ENCODE measurements at places on chromosomes 13 and 19.

GRCh38 chr13:72121466-72121865 lies 254.5 kb upstream of the DACH1 start:
- DNase-seq = no peak

DNA sequence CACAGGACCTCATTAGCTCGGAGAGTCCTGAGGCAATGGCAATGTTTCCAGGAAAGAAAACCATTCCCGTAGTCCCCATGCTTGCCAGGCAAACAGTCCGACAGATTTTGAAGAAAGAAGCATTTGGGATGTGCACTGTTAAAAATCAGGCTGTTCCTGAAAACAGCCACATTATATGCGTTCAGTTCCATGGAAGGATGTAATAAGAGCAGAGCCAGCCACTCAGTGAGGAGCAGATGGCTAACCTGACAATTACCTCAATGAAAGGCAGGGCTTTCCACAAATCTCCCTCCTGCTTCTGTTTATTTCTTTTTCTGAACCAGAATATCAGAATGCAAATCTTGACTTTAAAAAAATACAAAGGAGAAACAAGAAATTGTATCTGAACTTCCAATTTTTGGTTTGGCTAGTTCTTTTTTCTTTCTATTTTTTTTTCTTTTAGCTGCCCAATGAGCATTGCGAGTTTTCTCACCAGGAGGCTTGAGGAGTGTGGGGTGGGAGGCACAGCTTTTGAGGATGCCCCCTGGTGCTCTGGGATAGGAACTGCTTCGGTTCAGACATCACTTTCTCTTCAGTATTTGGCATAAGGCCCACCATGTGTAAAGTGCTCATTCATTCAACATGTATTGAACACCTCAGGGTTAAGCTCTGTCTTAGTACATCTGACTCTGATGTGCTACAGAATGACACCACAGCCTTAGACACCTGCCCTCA lies 124.2 kb downstream of the TBC1D4 start:
- peak; percentile 73 for DNase-seq

DNA sequence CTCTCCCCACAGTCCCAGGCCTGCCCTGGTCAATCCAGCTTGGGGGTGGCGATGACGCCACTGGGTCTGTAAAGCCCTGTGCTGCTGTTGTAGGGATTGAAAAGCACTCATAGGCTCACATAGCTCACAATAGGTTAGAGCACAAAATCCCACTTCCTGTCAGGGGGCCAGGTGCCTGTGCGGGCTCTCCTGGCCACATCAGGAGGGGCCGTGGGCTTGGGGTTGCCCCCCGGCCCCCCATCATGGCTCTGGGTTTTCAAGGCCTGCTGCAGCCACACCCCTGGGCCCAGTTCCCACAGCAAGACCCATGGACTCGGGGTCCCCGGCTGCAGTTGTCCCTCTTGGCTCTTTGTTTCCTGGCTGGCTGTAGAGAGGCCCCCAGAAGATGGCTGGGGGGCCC lies 62.9 kb downstream of the SMARCA4 start:
- DNase-seq = no peak

GRCh38 chr13:97875911-97876310 lies 77.6 kb upstream of the IPO5 start:
- no peak for DNase-seq

- no peak for DNase-seq
Observed at GRCh38 chr13:94860981-94861407, 148.6 kb upstream of the SOX21 start.

- peak; percentile 81 for DNase-seq
Observed at GRCh38 chr19:50050406-50051227, 24.8 kb downstream of the ZNF473 start.

GRCh38 chr19:29540114-29540513 lies 14.3 kb downstream of the VSTM2B start:
- DNase-seq = no peak

GRCh38 chr13:78520425-78520824 lies 82.9 kb downstream of the POU4F1 start:
- DNase-seq = no peak

DNA sequence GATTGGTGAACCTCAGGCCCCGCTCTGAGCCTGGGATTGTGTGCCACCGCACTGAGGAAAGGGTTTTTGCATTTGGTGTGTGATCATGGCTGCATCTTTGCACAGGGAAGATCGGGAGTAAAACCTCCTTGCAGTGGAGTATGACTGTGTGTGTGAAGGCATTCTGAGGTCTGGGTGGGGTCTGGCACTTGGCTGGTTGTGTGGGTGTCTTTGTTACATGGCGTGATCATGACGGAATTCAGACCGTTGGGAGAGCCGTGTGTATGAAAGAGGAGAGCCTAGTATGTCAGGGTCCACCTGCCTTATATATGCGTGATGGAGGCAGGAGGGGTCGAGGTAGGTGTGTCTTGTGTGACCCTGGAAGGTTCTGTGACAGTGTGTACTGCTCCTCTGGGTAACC lies 740 bp upstream of the BEST2 start:
- DNase-seq = no peak

DNA sequence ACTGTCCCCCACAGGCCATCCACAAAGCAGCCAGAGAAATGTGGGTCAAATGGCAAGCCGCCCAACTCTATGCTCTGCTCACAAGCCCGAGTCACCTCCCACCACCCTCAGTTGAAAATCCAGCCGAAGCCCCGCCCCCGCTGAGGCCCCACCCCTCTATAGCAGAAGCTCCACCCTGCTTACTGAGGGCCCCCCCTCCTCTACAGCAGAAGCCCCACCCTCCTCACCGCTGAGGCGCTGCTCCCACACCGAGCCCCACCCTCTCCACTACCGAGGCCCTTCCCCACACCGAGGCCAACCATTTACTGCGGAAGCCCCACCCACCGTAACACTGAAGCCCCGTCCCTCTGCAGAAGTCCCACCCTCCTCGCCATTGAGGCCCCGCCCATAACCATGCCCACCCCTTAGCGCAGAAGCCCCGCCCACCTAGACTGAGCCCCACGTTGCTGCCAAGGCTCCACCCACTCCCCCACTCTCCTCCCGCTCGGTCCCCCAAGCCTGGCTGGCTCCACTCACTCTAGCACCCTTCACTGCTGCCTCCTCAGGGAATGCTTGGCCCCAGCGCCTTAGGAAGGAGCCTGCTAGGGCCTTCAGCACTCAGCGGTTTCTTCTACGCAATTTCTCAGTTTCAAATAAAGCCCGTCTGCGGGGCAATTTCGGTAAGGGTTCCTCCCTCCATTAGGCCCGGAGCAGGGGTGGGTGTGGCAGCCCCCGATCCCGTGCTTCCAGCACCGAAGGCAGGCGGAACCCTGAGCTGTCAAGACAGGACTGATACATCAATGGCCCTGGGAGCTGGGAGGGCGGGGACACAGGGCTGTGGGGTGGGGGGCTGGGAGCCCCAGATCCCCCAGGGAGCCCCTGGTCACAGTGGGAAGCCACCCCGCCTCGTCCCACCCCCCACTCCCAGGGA lies 9.0 kb upstream of the MYDGF start:
- peak; percentile 19 for DNase-seq

DNA sequence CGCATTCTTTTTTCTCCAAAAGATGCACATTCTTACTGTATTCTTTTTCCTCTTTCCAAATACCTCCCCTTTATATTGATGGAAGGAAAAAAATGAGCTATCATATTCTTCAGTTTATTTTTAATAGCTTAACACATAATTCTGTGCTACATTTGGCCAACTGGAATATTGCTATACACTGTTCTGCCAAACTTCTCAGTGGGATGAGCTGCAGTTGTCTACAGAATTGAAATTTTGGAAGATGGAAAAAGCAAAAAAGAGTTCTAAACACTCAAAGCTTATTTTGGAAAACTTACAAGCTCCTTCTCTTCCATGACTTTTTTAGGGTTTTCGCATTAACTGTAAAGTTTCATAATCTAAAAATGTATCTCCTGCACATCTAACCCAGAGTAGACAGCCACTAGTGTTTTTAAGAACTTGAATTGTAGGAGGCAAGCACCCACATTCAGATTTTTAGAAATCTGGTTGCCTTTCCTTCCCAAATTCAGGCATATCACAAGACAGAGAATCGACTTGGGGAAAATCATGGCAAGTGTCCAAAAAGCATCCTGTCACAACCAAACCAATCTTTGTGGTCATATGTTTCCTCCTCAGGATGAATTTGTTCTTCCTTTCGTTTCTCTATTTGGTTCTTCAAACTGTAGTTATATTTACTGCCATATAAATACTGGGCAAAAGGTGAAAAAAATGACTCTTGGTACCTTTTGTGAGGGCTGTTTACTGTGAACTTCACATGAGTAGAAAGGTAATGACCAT lies 111.4 kb upstream of the FRY start:
- DNase-seq = no peak

GRCh38 chr13:50244355-50244712 lies 229.1 kb downstream of the KCNRG start:
- no peak for DNase-seq

DNA sequence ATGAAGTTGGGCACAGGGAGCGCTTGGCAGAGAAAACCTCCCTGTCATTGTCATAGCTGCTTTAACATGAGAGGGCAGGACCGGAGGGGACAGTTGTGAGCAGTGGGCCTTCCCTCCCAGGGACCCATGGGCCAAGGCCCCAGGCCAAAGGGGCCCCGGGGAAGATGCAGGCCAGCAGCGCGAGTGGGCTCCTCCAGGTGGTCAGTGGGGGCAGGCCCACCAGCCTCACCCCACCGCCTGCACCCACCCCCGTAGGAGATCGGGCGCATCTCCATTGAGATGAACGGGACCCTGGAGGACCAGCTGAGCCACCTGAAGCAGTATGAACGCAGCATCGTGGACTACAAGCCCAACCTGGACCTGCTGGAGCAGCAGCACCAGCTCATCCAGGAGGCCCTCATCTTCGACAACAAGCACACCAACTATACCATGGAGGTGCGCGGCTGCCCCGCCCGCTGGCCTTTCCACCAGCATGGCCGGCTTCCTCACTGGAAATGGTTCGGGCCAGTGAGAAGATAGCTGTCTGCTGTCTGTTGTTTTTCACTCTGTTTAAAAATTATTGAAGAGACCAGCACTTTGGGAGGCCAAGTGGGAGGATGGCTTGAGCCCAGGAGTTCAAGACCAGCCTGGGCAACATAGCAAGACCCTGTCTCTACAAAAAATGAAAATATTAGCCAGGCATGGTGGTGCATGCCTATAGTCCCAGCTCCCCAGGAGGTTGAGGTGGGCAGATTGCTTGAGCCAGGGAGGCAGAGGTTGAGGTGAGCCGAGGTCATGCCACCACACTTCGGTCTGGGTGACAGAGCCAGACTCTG lies 18.6 kb downstream of the CAPN12 start:
- DNase-seq = no peak

DNA sequence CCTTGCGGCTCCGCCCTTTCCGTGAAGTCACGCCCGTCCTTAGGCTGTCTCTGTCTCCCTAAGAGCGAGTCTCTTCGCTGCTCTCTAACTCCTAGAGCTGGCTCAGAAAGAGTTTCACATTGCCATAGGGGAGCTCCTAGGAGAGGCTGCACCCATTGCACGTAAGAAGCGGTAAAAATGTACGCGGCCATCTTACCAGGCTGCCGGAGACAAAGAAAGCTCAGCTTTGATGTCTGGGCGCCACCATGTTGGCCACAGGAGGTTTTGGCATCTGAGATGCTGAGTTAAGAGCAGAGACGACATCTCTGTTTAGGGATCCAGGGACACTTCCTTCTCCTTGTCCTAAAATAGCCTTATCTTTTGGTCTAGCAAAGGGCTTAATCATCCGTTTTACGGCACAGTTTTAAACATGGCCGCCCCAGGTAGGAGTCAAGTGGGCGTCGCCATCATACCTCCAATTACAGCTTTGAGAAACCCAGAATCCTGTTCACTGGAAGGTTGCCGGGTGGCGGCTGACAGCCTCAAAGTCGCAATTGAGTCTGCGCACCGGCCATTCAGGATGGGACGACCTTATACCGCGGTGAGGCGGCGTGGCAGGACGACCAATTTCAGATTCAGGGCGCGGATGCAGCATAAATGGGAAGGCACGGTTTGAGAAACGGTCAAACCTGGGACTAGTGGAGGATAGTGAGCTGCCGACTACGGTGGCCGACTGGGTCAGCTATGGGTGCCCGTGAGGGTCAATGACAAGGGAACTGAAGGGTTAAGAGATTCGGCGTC lies at the start of gene ZNF793:
Gene ZNF793, plus strand, starts transcription at position 553 of the 780 bp plus-strand sequence. CDS start 16,501 bp downstream, outside the sequence.
- DNase-seq = peak; percentile 5

- DNase-seq = no peak
Observed at GRCh38 chr19:1211494-1212234, 6.1 kb downstream of the STK11 start.

DNA sequence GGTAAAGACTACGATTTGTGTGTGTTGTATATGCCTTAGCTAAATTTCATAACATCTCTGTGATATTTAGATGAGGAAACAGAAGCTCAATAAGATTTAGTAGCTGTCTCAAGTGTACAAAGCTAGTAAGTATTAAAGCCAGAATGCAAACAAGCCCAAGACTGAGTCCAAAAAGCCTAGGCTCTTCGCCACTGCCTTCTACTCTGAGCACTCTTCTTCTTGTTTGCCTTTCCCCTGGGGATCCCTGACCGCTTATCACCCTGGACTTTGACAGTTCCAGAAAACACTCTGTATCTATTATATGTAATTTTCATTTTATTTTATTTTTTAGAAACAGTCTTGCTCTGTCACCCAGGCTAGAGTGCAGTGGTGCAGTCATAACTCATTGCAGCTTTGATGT lies 5.8 kb downstream of the TM9SF2 start:
- DNase-seq = no peak

GRCh38 chr19:28437390-28438346 lies 775.3 kb downstream of the UQCRFS1 start:
- DNase-seq = no peak

DNA sequence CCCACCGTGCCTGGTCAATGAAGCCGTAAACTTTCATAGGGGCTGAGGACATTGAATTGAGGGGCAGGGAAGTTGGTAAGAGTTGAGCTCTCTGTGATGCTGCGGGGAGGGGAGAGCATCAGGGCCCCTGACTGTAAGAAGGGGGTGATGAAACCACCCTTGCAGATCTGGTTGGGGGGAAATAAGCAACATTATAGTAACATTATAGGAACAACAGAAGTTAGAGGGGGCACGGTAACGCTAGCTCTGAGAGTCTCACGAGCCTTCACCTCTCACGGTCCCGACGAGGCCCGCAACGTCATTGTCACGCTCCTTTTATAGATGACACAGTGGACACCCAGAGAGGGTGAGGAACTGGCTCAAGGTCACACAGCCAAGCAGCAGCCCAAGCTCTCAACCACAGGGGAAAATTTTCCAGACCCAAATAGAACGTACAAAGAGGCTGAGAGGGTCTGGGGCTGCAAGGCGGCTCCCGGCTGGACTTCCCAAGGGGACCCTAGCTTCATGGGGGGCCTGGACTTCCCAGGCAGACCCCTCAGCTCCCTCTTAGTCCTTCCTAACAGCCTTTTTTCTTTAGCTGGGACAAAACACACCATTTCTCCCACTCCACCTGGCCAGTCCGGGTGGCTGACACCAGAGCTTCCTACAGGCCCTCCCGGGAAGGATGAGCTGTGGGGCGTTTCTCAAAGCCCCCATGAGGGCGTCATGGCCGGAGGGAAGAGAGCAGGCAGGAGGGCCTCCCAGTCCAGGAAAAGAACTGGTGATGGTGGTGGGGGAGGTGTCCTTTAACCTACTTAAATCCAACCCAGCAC lies 4.1 kb downstream of the TLE5 start:
- no peak for DNase-seq

All from OCI-LY7 (cell line).